ENCODE measurements at places on chromosomes 11 and 22.

- DNase-seq: no peak
These were observed 1490.7 kb downstream of the TBC1D22A start for GRCh38 chr22:48253136-48253535.

DNA sequence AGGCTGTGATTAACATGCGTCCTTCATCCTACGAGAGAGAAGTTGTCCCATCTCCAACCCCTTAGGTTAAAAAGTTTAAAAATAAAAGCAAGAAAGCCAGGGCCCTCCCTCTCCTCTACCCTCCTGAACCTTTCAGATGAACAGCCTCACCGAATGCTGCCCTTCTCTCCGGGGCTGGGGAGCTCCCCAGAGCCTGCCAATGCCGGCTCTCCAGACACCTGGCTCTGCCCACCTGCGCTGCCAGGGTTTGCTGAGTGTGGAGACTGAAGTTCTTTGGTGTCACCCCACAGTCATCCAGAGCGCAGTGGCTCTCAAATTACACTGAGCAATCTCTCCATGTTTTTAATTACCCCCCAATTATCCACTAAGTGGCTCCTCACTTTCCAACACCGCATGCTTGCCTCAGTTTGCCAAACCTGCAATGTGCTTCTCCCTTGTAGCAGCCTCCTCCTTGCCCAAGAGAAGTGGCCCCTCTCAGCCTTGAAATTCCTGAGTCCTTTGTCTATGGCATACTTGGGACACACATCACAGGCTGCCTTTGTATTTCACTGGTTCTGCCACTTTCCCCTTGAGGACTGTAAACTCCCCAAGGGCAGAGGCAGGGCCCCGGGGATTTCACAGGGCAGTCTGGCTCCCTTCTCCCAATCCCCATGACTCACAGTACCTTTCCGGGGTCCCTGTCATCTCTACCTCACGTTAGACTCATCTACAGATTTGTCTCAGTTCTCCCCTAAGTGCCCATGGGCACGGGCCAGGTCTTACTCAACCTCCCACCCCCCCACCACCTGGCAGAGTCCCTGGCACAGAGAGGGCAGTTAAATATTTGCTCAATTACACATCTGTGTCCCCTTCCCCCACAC is 2.0 kb downstream of the MYH9 start:
- peak; percentile 26 for DNase-seq

DNA sequence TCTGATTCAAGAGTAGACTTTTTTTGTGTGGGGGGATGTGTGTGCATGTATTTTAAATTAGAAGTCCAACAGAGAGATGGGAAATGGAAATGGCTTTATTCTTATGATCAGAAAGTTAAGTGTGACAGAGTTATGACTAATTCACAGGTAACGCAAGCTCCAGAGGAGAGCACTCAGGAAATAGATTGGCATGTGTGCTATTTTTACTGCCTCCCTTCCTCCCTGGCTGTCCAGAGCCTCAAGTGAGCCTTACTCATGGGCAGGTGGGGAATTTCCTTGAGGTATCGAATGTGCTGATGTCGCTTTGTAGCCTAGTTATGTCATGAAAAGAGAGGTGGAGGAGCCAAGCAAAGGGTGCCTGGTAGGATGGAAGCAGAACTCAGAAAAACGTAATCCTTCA is 70.3 kb upstream of the BDNF start:
- DNase-seq: no peak

- DNase-seq: no peak
These were observed 4.5 kb downstream of the MYEOV start for GRCh38 chr11:69298267-69299022.

DNA sequence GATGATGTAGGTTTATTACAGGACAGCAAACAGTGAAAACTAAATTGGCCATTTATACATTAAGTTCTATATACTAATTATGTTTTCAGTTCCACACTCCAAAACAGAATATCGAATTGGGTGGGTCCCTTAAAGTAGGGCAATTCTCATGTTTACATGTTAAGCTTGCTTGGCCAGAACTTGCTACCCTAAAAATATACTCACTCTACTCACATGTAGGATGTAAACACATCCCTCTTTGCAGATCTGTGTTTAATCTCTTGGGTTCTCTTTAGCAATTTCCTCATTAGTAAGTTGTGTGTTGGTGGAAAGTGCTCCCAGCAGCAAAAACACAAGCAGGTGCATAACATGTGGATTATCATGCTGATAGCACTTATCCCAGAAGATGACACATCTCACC is 22.6 kb upstream of the DDX6 start:
- DNase-seq: no peak

GRCh38 chr11:7592711-7593110 is 78.9 kb downstream of the PPFIBP2 start:
- no peak for DNase-seq

- no peak for DNase-seq
These were observed 40.0 kb upstream of the TCF20 start for GRCh38 chr22:42310291-42311015.

Data from activated naive CD4-positive, alpha-beta T cell (primary cell).